Thyroid gland (tissue), 4 donors: ENCODE measurements at places on chromosomes 5 and 9. TPM values are rescaled to one million over a fixed set of nuclear protein-coding genes. Genes with fewer than 3 reads are reported as not detected.

MLANA gene
- total RNA-seq, result not detected

DNA sequence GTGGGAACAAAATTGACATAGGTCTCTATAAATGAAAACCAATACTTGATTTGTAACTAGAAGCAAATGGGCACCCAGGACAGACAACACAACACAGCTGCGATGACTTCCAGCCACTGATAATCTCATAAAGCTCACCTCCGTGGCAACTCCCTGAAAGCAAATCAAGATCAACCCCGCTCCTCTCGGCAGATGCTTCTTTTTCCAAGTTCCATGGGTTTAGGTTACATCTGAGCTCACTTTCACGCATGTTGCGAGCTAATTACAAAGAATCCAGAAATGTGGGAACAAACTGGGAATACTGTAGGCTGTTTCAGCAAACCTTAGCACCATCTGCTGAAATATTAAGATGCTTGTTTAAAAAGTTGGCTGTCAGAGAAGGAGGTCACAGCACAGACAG, 153.9 kb downstream of the ELAVL2 start:
- no peaks in the 10 kb centered on the region for H3K27me3 ChIP-seq
- no peak overlapping the region for H3K4me3 ChIP-seq
- H3K27ac ChIP-seq, result no peak overlapping the region
- no peaks in the 10 kb centered on the region for H3K4me1 ChIP-seq
- no peak for DNase-seq
- no peaks in the 10 kb centered on the region for H3K36me3 ChIP-seq

GRCh38 chr9:130451004-130451390, 6.2 kb downstream of the ASS1 start:
- no peaks in the 10 kb centered on the region for H3K27me3 ChIP-seq
- H3K27ac ChIP-seq, result peak overlapping the region; percentile 87
- no peaks in the 10 kb centered on the region for H3K36me3 ChIP-seq
- H3K4me3 ChIP-seq, result no peak overlapping the region
- no peak for DNase-seq

- H3K36me3 ChIP-seq, result no peaks in the 10 kb centered on the region
- no peaks in the 10 kb centered on the region for H3K27me3 ChIP-seq
- H3K4me3 ChIP-seq, result no peak overlapping the region
Measured at GRCh38 chr9:135970128-135970815, 9.1 kb upstream of the UBAC1 start.

- peak overlapping the region; percentile 88 for H3K27ac ChIP-seq
- no peaks in the 10 kb centered on the region for H3K36me3 ChIP-seq
- H3K4me3 ChIP-seq, result no peak overlapping the region
- DNase-seq, result no peak
- H3K4me1 ChIP-seq, result peaks cover 6% of the 10 kb centered on the region
Measured at GRCh38 chr9:5448461-5449435, 1.6 kb upstream of the CD274 start.

SLC4A9 gene
- total RNA-seq, result 0.45 TPM

GRCh38 chr9:87663556-87663955, 62.4 kb upstream of the CTSL start:
- H3K4me1 ChIP-seq, result no peaks in the 10 kb centered on the region
- DNase-seq, result no peak
- no peak overlapping the region for H3K4me3 ChIP-seq
- no peak overlapping the region for H3K27ac ChIP-seq

ALDOB gene
- total RNA-seq, result not detected

DNA sequence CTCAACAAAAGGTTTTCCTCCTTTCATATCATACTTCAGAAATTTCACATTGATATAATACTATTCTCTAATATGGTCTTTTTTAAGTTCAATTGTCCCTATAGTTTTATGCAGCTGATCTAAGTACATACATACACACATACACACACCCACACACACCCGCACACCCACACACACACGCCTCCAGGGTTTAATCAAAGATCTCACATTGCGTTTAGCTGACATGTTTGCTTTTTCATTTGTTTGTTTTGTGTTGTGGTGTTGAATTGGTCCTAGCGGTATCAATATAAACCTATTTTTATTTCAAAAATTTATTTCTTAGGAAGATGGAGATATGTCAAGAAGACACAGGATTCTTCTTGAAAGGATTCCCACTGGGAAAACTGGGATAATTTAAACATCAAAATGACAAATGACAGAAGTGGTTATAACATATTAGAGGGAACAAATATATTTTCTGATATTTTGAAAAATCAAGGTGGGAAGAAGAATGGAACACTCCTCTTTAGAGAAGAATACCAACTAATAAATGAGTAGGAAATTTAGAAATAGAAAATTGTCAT, 434.9 kb upstream of the SLC30A5 start:
- DNase-seq, result no peak
- no peak overlapping the region for H3K4me3 ChIP-seq
- no peaks in the 10 kb centered on the region for H3K36me3 ChIP-seq
- H3K27ac ChIP-seq, result no peak overlapping the region
- H3K27me3 ChIP-seq, result no peaks in the 10 kb centered on the region

CENPH gene
- 0.88 TPM for total RNA-seq

SLC22A5 gene
- total RNA-seq, result 25.4 TPM

GRCh38 chr5:14663734-14664269, 716 bp upstream of the OTULIN start:
- peak; percentile 22 for DNase-seq
- H3K27ac ChIP-seq, result peak overlapping the region; percentile 84
- H3K4me3 ChIP-seq, result peak overlapping the region; percentile 41
- H3K4me1 ChIP-seq, result peaks cover 22% of the 10 kb centered on the region
- no peaks in the 10 kb centered on the region for H3K36me3 ChIP-seq

DNA sequence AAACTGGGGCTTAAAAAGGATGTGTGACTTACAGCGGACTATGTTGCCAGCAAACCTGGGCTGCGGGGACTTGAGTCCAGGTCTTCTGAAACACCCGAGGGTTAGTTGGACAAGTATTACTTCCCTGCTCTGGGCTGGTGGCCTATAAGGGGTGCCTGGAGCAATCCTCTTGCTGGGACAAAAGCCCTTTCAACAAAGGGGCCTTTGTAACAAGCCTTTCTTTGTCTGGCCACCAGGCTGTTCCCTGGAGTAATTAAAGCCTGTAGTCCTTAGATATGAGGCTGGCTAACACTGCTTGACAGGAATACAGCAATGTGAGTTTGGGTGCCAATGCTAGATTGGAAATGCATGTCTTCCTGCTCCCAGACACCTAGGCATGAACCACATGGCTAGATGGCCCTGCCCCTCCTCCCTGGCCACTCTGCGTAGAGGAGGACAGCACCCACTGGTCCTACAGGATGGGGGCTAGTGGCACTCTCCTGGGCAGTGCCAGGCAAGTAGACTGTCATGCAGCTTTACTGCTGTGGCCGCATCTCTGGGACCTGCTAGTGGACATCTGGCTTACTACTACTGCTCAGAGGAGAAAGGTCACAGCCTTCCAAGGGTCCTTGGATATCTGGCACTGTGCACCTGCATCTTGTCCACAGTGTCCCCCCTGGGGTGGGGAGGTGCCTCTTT, 343.1 kb downstream of the ZSWIM6 start:
- no peak for DNase-seq
- no peak overlapping the region for H3K4me3 ChIP-seq
- H3K4me1 ChIP-seq, result peaks cover 3% of the 10 kb centered on the region
- H3K27me3 ChIP-seq, result no peaks in the 10 kb centered on the region

GRCh38 chr5:36904677-36905076, 28.1 kb downstream of the NIPBL start:
- no peaks in the 10 kb centered on the region for H3K27me3 ChIP-seq
- H3K27ac ChIP-seq, result no peak overlapping the region
- no peaks in the 10 kb centered on the region for H3K36me3 ChIP-seq
- H3K4me1 ChIP-seq, result peaks cover 5% of the 10 kb centered on the region

GRCh38 chr5:146052780-146053179, 52.6 kb downstream of the PLAC8L1 start:
- H3K4me3 ChIP-seq, result no peak overlapping the region
- H3K27ac ChIP-seq, result no peak overlapping the region
- DNase-seq, result no peak
- H3K36me3 ChIP-seq, result no peaks in the 10 kb centered on the region
- H3K27me3 ChIP-seq, result no peaks in the 10 kb centered on the region
- H3K4me1 ChIP-seq, result peaks cover 25% of the 10 kb centered on the region
